ENCODE measurements at places on chromosomes 4 and X. TPM values are rescaled to one million over a fixed set of nuclear protein-coding genes. Genes with fewer than 3 reads are reported as not detected.

- DNase-seq, result no peak
Measured at GRCh38 chrX:47915886-47916493, 79.3 kb downstream of the ZNF81 start.

DNA sequence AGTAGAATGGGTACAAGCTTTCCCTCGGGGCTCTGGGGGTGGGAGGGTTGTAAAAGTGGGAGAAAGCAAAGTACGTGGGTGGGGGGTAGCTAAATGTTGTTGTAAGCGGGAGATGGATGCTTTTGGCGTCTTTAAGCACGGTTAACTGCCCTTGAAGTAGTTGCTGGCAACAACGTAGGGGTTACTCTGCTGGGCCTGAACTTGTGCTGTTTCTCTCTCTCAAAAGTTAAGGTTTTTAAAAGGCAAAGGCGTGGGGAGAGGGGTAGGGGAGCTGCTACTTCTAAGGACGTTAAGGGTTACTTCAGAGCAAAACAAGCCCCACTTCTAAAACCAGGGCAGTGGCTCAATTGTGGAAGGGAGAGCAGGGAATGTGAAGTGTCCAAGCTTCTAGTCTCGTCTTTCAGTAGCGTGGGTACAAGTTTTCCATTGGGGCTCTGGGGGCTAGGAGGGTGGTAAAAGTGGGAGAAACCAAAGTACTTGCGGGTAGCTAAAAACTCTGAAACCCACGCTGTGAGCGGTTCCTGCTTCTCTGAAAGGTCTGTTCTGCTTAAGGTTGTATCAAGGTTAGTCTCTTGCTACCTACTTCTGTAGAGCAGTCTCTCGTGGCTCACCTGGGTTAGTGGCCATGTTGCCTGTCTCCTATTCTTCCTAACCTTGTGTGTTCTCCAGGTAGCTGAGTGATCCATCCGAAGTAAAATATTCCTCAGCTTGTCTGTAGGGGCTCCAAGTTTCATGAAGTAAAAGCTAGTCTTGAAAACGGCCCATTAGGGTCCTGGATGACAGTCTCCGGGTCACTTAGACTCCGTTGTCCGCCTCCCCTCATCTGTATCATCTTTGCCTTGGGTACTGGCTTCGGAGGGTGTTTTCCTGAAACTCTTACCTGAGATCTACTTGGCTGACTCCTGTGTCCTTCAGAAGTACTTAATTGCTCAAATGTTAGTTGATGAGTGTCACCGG is 1.7 kb upstream of the WDR1 start:
- peak; percentile 16 for DNase-seq

DNA sequence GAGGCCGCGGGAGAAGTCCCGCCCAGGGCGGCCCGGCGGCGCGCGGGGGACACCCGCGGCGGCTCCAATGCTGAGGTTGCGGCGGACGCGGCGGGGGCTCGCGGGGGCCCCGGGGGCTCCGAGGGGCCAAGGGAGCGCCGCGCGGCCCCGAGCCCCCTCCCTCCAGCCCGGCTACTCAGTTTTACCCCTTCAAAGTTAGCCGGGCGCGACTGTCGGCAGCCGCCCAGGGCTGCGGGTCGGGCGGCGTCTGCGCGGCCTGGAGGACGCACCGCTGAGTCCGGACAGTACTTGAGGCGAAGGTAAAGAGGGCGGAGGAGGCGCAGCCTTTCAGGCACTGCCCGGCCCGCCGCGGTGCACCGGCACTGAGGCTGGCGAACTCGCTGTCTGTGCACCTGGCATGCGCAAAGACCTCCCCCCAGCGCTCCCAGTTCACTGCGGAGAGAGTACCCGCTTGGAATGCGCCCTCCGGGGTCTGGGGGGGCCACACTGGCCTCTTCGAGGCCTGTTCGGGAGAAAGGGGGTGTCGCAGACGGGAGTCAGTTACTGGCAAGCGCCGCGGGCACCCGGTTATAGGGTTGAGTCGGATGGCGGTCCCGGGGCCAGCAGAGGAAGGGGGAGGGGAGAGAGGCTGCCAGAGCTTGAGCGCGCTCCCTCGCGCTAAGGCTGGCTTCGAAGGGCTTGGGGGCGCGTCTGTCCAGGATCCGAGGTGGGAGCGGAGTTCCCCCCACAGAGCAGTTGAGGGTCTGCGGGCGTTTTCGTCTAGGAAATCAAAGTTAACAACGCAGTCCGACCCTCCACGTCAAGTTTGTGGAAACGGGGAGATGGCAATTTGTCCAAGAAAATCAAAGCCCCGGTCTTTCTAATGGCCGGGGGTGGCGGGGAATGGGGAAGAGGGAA is 1.1 kb downstream of the PCDH19 start:
- DNase-seq, result no peak

- peak; percentile 72 for DNase-seq
Measured at GRCh38 chrX:54808109-54808604, 612 bp downstream of the MAGED2 start.

- no peak for DNase-seq
Measured at GRCh38 chrX:70921709-70922352, 9.1 kb downstream of the SLC7A3 start.

The ADH1C gene
- 140 TPM for total RNA-seq

The ZNF732 gene
- total RNA-seq, result not detected

The MAGEC1 gene
- total RNA-seq, result not detected
